ENCODE measurements at places on chromosomes 12 and 14.
A peak's percentile ranks its signal among the peaks of the same experiment; 100 is the strongest.

- peak; percentile 44 for DNase-seq
Observed at GRCh38 chr12:112239881-112240280, 114.5 kb downstream of the TRAFD1 start.

DNA sequence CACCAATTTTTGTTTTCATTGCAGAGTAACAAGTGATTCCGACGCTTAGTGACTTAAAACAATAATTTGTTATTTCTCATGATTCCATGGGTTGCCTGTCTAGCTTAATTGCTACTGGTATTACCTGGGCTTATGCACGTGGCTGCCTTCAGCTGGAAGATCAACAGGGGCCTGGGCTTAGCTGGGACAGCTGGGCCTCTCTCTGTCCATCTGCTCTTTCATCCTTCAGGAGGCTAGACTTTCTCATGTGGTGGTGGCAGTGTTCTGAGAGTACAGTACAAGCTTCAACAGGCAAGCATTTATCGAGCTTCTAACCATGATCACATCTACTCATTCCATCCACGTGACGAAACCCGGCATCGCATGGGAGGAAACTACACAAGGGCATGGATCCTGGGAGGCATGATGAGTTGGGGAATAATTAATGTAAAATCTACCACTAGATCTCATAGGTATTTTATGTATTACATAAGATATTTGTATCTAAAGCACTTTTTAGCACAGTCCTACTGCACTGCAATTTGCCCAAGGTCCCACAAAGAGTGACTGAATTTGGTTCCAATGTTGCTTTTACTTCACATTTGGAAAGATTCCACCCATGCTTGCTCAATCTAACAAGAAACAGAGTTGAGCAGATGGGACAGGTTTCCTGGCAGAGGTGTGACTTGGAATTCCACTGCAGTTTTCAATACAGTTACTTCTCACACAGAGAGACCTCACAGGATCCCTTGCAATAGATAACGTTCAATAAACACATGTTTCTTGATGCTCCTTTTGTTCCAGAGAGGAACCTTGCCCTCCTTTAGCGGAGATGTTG is 153.1 kb upstream of the FRMD6 start:
- no peak for DNase-seq

GRCh38 chr14:67514650-67515385 is 18.3 kb upstream of the PLEKHH1 start:
- no peak for DNase-seq

DNA sequence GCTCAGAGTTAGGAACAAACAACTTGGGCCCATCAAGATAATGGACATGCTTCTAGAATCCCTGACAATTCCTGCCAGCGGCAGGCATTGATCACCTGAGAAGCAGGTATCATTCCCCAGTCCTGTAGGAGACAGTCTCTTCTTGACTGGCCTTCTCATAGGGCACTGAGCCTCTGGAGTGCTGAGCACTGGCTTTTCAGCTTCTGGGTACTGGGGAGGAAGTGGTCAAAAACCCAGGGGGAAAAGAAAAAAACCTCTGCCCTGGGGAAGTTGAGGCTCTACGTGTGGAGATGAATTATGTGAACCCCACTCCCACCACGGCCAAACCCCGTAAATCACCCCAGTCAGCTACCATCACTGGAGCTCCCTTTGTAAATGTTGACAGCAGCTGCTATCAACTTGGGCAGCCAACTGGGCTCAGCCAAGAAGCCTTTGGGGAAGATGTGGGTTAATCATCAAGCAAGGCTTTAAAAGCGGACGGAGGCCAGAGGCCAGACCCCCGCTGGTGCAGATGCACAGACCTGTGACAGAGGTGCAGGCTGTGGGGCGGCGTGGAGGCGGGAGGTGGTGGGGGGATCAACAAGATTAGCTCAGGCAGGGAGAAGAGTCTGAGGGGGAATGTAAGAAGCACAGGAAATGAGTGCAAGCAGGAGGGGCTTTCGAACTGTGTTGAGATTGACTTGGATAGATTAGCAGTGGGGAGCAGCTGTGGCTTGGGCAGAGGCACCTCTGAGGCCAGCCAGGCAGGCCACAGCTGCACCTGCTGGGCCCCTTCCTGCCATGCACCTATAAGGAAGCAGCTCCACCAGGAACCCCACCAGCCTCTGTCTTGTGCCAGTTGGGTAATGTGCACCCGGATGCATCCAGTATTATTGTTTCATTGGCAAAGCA is 105.4 kb upstream of the HIF1A start:
- DNase-seq = no peak

DNA sequence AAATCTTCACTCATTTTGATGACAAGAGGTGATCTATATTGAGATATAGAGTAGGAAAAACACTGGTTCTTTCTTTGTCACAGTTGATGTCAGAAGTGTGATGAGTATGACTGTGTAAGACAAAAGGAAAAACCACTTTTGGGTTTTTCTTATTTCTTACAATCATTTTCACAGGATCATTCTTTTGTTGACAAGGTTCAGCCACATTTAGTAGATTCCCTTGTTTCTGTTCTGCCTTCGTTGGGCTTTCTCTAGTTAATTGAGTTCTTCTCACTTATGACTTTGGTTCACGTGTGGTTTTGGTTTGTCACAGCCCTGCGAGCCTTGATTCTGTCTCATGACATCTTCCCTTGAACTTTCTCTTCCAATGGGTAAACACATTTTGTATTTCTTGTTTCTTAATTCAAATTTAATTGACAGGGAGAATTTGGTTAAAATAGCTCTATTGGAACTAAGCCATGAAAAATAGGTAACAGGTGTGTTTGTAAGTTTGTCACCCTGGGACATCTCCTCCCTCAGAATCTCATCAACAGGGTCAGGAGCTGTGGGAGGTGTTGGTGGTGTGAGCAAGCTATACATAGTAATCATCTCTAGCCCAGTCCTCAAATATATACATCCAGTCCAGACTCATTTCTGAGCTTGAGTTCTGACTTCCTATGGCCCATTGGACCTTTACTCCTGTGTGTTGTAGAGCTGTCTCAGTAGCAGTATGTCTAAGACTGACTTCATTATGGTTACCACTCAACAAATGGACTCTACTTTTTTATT is 255.3 kb downstream of the BMP4 start:
- no peak for DNase-seq

DNA sequence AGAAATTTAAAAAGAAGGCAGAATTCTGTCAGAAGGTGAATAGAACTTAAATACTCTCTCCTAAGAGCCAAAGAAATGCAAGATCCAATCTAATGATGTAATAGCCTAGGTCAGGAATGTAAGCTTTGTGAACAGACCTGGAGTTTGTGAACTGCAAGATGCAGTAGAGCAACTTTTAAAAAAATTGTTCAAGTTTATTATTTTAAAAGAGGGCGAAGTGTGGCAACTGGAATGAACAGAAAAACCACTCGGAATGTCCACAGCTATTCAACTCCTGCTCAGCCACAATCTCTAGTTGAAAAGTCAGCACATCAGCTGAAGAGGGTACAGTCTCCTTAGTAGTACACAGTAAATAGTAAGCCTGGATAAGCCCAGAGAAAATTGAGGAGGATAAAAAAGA is 228.8 kb downstream of the PPFIA2 start:
- no peak for DNase-seq
